ENCODE measurements at places on chromosomes 4 and X. TPM values are rescaled to one million over a fixed set of nuclear protein-coding genes. Genes with fewer than 3 reads are reported as not detected.

DNA sequence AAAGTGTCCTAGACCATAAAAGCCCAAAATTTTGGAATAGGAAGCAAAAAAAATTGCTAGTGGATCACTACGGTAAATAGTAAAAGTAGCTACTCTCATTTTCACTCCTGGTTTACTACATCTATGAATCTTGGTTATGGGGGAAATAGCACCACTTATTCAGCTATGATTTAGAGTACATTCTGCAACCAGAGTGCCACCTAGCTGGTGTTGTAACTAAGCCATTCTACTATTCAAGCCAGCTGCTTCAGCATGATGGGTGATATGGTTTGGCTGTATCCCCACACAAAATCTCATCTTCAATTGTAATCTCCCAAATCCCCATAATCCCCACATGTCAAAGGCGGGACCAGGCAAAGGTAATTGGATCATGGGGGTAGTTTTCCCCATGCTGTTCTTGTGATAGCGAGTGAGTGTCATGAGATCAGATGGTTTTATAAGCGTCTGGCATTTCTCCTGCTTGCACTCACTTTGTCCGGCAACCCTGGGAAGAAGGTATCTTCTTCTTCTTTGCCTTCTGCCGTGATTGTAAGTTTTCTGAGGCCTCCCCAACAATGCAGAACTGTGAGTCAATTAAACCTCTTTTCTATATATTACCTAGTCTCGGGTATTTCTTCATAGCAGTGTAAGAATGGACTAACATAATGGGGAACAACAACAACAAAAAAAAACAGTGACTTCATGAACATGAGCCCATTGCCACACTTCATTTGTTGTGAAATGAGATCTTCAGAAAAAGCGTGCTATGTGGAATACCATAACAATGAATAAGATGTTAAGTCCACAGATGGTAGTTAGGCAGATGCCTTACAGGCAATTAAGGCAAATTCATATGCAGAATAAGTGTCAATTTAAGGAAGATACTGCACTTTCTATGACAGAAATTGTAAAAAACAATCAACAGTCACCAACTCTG, 280.1 kb downstream of the PABPC4L start:
- DNase-seq = no peak
- no peak overlapping the region for H3K4me3 ChIP-seq
- no peaks in the 10 kb centered on the region for H3K27me3 ChIP-seq
- H3K36me3 ChIP-seq = no peaks in the 10 kb centered on the region

GRCh38 chr4:87823724-87824123, 9.0 kb upstream of the MEPE start:
- no peaks in the 10 kb centered on the region for H3K36me3 ChIP-seq
- no peak overlapping the region for H3K4me3 ChIP-seq
- no peak for DNase-seq
- H3K27me3 ChIP-seq = no peaks in the 10 kb centered on the region

Gene MAGEB10
- not detected for polyA plus RNA-seq

DNA sequence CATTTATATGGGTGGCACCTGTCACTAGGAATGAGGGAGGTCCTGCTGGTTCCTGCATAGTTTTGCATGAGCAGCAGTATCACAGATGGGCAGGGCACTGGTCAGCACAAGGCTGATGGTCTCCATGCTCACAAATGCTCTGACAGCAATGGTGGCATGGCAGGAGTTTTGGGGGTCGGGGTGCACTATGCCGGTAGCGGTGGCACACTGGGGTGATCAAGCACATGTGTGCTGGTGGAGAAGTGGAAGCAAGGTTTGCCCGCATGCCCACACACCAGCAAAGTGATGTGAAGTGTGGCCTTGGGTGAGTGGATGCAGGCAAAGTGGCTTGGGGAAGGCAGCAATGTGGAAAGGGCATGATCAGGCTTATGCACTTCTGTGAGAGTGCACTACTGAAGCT, 60.5 kb upstream of the MAGEE1 start:
- DNase-seq = no peak
- H3K36me3 ChIP-seq = no peaks in the 10 kb centered on the region
- H3K4me3 ChIP-seq = no peak overlapping the region
- H3K27me3 ChIP-seq = no peaks in the 10 kb centered on the region

Gene CT83
- not detected for polyA plus RNA-seq

Gene FOXR2
- not detected for polyA plus RNA-seq

GRCh38 chr4:112752061-112752460, 115.1 kb downstream of the LARP7 start:
- H3K36me3 ChIP-seq = peaks cover 2% of the 10 kb centered on the region
- no peaks in the 10 kb centered on the region for H3K27me3 ChIP-seq
- H3K4me1 ChIP-seq = no peaks in the 10 kb centered on the region
- H3K4me3 ChIP-seq = no peak overlapping the region
- H3K27ac ChIP-seq = no peak overlapping the region

Gene SLAIN2
- 30.6 TPM for polyA plus RNA-seq

Gene BANK1
- polyA plus RNA-seq = 0.95 TPM

Gene NMU
- 10.3 TPM for polyA plus RNA-seq

GRCh38 chrX:14003028-14003427, 26.7 kb downstream of the GEMIN8 start:
- peaks cover 3% of the 10 kb centered on the region for H3K36me3 ChIP-seq
- H3K27ac ChIP-seq = no peak overlapping the region
- no peak for DNase-seq
- H3K4me3 ChIP-seq = no peak overlapping the region
- H3K27me3 ChIP-seq = peaks cover 2% of the 10 kb centered on the region
- H3K4me1 ChIP-seq = no peaks in the 10 kb centered on the region

- no peak overlapping the region for H3K4me3 ChIP-seq
- H3K27me3 ChIP-seq = no peaks in the 10 kb centered on the region
- peaks cover 7% of the 10 kb centered on the region for H3K4me1 ChIP-seq
- no peak overlapping the region for H3K27ac ChIP-seq
These were observed 18.4 kb downstream of the SMS start for GRCh38 chrX:21958916-21959315.

DNA sequence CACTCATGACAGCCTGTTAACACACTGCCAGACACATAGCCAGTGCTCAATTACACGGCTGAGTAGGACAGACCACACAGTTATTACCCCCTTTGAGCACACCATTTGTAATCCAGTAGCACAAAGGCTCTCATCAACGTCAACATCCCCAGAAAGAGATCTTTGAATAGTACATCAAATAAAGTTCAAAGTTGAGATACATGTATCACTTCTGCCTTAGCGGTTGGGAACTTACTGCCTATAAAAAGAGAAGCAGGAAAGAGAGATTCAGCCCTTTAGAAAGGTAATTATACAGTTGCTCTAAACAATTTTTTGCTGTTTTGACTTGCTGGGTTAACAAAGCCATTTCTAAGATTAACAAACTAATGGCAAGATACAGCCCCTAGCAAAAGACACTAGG, 16.2 kb downstream of the ANXA5 start:
- H3K36me3 ChIP-seq = peaks cover 4% of the 10 kb centered on the region
- no peaks in the 10 kb centered on the region for H3K4me1 ChIP-seq
- H3K4me3 ChIP-seq = no peak overlapping the region
- no peaks in the 10 kb centered on the region for H3K27me3 ChIP-seq

GRCh38 chr4:48065587-48066052, 49.0 kb downstream of the NIPAL1 start:
- H3K27ac ChIP-seq = no peak overlapping the region
- DNase-seq = no peak
- no peaks in the 10 kb centered on the region for H3K27me3 ChIP-seq
- H3K36me3 ChIP-seq = no peaks in the 10 kb centered on the region
- no peak overlapping the region for H3K4me3 ChIP-seq

Gene HERC6
- polyA plus RNA-seq = 7.1 TPM

GRCh38 chr4:21765810-21766407, 182.7 kb downstream of the KCNIP4 start:
- no peak for DNase-seq
- no peaks in the 10 kb centered on the region for H3K27me3 ChIP-seq
- H3K27ac ChIP-seq = no peak overlapping the region
- no peaks in the 10 kb centered on the region for H3K36me3 ChIP-seq
- no peaks in the 10 kb centered on the region for H3K4me1 ChIP-seq

Data from spinal cord (tissue), 10 donors.